Stimulated activated CD4-positive, alpha-beta T cell treated with anti-CD3 and anti-CD28 coated beads, Interleukin-12 subunit alpha, Interleukin-12 subunit beta, amount 100 ng/mL, for 24 hours (primary cell): ENCODE measurements at places on chromosomes 11 and 22.

DNA sequence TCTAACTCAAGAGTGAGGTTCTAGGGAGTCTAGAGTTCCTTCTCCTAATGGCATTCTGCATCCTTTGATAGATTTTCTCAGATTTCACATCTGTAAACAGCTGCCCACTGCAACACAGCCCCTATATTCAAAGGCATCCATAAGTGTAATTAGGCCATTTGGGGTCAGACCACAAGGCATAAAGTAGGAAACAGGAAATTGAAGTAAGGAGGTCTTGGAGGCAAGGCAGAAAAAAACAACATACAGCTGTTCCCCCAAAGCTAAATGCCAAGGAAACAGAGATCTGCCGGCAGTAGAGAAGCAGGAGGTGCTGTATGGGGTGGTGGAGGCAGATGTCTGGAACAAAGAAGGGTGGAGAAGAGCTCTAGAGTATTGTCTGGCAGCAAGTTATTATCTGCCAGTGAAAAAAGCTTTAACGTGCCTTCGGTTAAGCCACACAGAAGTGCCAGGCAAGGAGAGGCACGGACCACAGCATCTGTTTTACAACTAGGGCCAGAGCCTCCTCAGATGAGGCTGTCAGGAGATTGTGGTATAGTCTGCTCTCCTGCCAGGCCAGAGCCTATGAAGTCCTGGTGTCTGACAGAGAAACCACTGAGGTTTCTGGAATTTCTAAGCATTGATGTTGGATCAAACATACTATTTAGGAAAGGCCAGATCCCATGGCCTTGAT, 100.2 kb upstream of the CHRM4 start:
- DNase-seq: no peak

- no peak for DNase-seq
Observed at GRCh38 chr11:62689421-62690183, at the start of gene LRRN4CL. TSS of gene LRRN4CL (minus strand) at chr11:62689530. CDS start at chr11:62688508, 1,022 bp downstream.

- no peak for DNase-seq
Observed at GRCh38 chr11:80815752-80816453, 1375.1 kb upstream of the TENM4 start.

DNA sequence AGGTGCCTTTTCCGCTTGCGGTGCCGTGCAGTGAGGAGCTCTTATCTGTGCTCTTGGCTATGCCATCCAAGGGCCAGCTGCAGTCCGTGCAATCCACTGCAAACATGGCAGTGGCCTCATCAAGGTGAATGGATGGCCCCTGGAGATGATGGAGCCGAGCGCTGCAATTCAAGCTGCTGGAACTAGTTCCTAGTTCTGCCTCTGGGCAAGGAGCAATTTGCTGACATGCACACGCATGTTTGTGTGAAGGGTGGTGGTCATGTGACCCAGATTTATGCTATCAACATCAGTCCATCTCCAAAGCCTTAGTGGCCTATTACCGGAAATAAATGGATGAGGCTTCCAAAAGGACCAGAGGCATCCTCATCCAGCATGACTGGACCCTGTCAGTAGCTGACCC, 3.1 kb upstream of the EHD1 start:
- DNase-seq: no peak

GRCh38 chr11:18248561-18248960, at the start of gene SAA2:
TSS of gene SAA2 (minus strand) at chr11:18248668. CDS start at chr11:18248011, 657 bp downstream.
- DNase-seq: no peak
